ENCODE measurements at places on chromosomes 2 and 18.

DNA sequence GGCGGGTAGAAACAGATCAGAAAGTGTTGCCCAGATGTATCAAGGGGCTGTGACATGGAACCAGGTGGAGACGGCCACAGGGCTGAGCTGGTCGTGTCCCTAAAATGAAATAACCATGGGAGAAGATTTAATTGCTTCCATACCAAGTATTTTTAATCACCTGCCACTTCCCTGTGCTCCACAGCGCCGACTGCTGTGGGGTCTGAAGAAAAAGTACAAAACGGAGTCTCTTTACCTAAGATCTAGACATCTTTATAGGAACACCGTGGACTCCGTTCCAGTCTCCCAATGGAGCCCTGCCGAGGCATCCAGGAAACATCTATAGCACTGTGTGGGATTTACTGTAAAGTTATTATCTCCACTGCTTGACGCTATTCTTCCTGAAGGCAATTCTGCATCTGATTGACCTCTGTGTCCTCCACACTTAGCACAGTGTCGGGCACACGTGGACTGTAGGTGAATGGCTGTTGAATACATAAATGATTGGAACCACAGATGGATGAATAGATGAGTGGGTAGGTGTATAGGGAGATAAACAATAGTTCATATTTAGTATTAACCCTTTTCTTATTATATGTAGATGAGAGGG lies 21.6 kb upstream of the GYPC start:
- no peak for DNase-seq

GRCh38 chr2:236122236-236122635 lies 46.0 kb downstream of the GBX2 start:
- DNase-seq = no peak

DNA sequence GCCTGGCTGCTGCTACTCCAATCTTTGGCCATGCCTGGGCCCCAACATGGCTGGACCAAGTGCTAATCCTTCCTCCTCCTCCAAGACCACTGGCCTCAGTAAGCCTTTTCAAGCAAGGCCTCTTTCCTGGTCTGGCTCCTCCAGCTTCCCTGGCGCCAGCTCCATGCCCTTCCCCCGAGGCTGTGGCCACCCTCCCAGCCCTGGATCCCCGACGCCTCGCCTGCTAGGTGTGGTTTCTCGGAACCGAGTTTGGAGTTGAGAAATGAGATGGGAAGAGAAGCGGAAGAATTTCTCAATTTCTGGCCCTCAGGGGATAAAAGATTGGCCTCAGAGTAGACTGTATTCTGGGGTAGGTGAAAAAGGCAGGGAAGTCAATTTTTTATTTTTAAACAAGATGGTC lies 46.4 kb downstream of the ADCY3 start:
- DNase-seq = no peak

- DNase-seq = no peak
Observed at GRCh38 chr2:167398873-167399272, 510.6 kb downstream of the XIRP2 start.

DNA sequence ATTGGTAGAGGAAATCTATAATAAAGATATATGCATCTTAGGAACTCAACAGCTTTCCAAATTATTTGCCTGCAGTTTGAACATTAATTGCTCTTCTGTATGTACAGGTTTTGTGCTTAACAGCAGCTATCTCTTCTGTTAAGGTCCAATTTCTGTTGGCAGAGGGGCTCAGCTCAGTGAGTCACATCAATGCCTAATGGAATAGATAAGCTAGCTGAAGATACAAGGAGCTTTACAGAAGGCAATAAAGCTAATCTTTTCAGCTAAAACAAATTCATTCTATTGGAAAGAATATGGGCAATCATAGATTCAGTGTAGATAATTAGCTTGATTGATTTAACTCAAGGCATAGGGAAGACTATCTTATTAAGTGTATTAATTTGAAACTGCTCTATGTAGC lies 58.4 kb upstream of the UNC80 start:
- DNase-seq = no peak

GRCh38 chr2:201154615-201155399 lies 28.1 kb upstream of the CASP10 start:
- no peak for DNase-seq

GRCh38 chr18:63562284-63562683 lies 20.1 kb downstream of the SERPINB12 start:
- no peak for DNase-seq

- no peak for DNase-seq
Observed at GRCh38 chr2:175475130-175475529, 293.6 kb upstream of the ATP5MC3 start.

DNA sequence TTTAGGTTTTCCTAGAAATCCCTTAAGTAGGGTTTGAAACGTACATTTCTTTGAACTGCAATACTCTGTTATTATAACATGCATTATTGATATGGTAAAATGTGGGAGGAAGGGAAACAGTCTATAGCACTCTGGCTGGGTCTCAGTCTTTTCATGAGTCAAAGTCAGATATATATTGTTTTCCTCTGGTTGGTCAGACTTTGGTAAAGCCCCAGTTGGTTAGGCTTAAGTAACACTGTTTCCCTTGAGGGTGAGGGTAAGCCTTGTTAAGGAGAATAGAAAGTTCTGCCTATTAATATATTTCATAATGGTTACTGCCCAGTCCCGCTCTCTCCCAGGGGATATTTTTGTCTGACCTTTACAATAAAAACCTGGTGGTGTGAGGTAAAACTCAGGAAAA lies 44.7 kb upstream of the TNP1 start:
- no peak for DNase-seq
